ENCODE measurements at places on chromosomes 12 and 14.

GRCh38 chr12:89538897-89539296 is 13.1 kb upstream of the POC1B start:
- no peak for DNase-seq

GRCh38 chr12:1622406-1622805 is 6.6 kb upstream of the WNT5B start:
- DNase-seq: no peak

- DNase-seq: no peak
Observed at GRCh38 chr14:55914771-55915170, 203.4 kb upstream of the PELI2 start.

DNA sequence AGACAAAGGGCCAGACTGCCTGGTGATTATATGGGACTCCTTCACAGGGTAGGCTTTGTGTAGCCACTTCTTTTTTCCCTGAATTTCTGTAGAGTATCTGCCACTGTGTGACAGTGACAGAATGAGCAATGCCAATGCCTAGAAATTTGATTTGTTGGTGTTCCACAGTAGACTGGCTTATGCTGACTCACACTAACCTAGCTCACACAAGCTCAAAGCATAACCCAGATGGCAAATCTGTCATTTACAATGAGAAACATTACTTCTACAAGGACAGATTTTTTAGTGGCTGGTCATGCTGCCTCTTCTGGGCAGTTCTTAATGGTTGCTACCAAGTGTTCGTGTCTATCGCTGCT is 15.9 kb downstream of the CFAP251 start:
- DNase-seq: no peak

DNA sequence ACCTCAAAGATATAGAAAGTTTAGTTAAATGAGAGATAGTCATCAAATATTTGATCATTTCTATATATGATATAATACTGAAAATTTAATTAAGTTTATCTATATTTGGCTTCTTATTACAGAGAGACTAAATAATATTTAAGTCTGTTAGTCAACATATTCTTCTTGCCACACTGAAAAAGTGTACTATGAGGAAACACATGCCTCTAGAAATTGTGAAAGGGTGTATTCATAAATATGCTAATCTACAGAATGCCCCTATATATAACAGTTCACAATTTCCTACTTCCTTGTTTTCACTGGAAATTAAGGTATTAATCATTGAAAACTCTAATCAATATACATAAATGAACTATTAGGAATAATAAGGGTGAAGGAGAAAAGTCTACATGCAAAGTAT is 31.4 kb upstream of the ETV6 start:
- DNase-seq: no peak

- no peak for DNase-seq
Observed at GRCh38 chr12:120590741-120591407, 9.7 kb upstream of the POP5 start.

- DNase-seq: no peak
Observed at GRCh38 chr12:48861111-48861510, 4.6 kb downstream of the RND1 start.

GRCh38 chr14:70982200-70982599 is 74.9 kb downstream of the PCNX1 start:
- DNase-seq: no peak

GRCh38 chr12:89183985-89184435 is 168.3 kb downstream of the DUSP6 start:
- no peak for DNase-seq
